ENCODE measurements at places on chromosomes 2 and 18.

DNA sequence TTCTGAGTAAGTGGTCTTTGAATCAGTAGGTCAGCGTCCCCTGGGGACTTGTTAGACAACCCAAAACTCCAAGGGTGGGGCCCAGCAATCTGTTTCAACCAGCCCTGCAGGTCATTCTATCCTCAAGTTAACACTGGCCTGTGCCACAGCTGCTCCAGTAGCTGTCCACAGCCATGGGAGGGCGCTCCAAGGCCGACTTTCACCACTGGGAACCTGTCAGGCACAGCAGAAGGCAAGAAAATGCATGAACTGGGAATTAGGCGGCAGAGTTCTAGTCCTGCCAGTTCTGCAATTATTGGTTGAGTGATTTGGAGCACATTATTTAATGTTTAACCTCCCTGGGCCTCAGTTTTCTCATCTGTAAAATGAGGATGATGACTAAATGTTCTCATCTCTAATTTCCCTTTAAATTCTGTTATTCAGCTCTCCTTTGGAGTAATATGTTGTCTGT lies 17.4 kb upstream of the MRPL33 start:
- no peak for DNase-seq

- no peak for DNase-seq
Measured at GRCh38 chr2:209074711-209075110, 349.1 kb upstream of the MAP2 start.

DNA sequence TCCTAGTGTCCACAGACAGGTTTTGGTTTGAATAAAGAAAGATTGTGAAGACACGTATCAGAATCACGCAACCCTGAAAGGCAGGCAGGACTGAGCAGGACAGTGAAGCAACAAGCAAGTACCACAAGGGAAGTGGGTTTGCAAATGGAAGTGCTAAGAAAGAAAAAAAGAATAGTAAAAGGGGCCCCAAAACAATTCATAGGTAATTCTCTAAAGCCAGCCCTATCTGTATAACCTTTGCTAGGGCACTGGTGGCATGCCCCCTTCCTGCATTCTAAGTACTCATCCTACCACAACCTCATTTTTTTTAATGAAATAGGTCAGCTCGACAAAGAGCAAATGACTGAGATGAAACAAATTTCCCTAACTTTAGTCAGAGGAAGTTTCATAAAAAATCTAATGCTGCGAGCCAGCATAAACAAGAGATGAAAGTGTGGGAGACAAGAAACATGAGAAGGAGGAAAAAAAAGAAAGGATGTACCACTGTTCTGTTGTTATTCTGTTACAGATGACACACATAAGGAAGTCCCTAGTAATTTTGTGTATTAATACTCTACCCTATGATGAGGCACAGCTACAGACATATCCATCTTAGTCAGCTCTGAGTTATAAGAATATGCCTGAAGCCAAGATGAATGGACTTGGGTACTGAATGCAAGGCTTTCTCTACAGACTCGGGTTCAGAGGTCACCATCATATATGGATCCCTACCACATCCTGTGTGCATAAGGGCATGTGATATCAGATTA lies 32.2 kb downstream of the IKZF2 start:
- no peak for DNase-seq

DNA sequence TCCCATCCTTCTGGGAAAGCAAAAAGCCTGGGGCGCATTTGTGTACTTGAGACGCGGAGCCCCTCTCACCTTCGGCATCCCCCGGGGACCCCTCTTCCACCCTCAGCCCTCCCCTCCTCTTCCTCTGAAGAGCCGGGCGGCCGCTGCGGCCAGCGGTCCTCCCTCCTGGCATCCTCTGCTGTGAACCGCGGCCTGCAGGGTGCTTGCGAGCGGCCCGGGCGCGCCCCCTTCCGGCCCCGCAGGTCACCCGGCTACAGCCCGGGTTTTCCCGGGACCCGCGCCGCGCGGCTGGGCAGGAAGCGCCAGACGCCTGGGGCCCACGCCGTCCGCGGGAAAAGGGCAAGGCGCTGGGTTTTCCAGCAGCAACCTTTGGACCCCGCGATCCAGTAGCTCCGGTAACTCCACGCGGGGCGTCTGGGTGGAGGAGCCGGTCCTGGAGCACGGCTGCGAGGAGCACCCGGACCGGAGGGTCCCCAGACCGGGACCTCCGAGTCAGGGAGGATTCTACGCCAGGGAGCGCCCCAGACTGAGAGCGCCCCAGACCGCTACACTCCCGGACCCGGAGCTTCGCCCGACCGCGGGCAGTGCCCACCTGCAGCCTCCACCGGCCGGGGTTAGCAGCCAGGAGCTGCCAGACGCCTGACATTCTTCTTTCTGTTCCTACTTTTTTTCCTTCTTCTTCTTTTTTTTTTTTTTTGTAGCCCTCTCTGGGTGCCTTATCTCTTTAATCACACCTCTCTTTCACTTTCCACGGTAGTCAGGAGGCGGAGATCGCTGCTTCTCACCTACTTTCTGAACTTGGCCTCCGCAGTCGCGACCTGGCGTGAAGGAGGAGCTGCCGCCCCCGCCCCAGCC lies at the start of gene IL18R1:
Gene IL18R1, plus strand, starts transcription at position 271 of the 855 bp plus-strand sequence. CDS start 6,865 bp downstream, outside the sequence.
- DNase-seq, result no peak

DNA sequence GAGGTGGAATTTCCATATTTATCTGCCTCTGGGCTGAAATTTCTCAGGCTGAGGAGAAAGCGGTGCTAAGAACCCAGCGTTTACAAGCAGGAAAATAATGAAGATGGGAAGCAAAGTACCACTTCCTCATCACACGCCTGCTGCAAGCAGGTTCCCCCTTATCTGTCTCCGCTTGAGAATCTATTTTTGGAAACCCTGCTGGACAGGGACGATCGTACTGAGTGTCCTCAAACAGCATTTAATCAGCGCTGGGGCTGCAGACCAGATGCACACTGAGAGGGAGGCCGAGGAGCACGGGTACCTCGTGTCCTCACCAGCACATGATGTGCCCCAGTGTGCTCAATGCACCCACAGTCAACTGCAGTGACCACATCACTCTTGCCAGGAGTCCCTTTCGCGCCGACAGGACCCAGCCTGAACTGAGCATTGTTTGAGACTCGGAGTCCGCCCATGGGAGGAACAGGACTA lies 160.4 kb downstream of the HDAC4 start:
- no peak for DNase-seq

DNA sequence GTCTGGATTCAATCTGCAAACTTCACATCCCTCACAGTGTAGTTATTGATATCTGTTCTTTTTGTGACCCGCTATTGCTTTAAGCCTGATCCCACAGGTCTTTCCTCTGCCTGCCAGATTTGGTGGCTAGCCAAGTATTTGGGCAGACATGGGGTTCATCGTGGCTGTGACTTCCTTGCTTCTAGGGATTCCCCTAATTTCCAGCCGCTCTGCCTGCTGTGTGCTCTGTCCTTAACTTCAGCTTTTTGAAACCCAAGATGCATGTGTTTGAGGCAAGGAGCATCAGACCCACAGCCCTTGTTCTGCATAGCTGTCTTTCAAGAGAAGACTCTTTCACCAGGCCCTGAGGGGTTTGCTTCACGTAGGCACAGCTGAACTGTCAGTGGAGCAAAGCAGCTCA lies 54.2 kb downstream of the NCAPH start:
- no peak for DNase-seq

DNA sequence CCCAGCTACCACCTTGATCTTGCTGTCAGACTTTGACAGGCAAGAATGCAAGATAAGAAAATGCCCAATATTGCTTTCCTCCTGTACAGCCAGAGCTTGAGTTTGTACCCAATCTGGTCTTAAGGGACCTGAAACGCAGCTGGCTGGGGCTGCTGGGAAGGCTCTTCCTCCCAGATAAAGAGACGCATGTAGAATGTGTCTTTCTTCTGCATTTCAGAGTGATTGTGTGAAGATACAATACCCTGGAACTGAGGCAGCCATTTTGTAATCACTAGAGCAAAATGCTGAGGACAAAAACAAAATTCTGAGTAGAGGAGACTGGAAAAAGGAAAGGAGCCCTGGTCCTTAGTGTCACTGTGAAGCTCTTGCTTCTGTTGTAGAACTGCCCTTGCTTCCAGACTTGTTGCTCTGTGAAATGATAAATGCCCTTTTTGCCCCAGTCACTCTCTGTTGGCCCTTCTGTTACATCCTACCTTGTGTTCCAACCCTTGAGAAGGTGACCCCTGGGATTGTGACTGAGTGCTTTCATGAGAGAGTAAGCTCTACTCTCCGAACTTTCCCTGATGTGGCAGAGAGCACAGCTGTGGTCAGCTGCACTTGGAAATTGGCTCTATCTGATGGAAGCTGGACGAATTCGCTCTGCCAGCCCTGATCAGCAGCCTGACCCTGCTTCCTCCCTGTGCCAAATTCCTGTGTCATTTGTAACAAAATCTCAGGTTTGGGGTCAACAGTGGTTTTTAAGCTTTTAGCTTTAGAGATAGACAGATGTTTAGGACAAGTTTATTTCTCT lies 137.4 kb upstream of the RBMS1 start:
- DNase-seq, result no peak

DNA sequence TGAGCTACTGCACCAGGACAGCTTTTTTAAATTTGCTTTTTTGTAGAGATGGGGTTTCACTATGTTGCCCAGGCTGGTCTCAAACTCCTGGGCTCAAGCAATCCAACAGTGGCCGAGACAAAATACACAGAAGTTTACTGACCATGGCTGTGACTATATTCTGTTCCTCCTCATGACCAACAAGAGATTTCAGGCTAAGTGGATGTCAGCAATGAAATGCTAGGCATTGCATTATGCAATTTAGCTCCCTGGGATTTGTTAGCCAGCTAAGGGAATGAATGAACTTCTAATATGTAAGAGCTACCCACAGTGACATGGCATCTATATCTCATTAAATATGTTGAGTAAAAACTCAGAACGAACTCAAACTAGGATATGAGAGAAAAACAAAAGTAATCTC lies 81.9 kb upstream of the MBOAT2 start:
- no peak for DNase-seq

GRCh38 chr2:2452961-2453360 lies 121.9 kb upstream of the MYT1L start:
- DNase-seq, result no peak

DNA sequence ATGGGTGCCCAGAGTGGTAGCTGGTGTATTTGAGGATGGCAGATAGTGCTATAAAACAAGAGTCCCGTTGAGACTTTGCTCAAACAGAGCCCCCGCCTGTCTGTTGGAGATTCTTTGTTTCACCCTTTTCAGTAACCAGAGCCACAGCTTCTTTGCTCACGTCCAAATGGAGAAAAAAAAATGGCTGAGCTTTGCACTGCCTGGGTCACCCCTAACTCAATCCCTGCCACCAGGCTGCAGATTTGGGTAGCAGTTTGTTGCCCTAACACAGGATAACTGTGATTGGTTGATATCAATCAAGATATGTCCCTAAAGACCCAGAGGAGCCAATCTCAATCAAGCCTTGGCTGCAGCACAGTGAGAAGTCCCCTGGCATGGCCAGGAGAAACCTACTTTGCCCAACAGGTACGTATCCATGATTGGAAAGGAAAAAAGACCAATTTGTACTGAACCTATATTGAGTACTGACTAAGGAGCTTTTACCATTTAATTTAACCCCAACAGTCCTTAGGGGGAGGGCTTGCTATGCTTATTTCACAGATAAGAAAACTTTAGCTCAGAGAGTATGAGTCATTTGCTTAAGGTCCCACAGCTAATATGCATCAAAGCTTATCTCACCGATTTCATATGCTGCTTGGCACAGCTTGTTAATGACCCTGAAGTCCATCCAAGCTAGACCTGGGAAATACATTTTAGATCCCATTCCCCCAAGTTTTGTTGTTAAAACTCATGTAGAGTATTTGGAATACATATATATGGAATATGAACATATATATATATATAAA lies 72.0 kb upstream of the SH3BP4 start:
- no peak for DNase-seq

- no peak for DNase-seq
Measured at GRCh38 chr2:14422426-14422825, 210.1 kb upstream of the LRATD1 start.

DNA sequence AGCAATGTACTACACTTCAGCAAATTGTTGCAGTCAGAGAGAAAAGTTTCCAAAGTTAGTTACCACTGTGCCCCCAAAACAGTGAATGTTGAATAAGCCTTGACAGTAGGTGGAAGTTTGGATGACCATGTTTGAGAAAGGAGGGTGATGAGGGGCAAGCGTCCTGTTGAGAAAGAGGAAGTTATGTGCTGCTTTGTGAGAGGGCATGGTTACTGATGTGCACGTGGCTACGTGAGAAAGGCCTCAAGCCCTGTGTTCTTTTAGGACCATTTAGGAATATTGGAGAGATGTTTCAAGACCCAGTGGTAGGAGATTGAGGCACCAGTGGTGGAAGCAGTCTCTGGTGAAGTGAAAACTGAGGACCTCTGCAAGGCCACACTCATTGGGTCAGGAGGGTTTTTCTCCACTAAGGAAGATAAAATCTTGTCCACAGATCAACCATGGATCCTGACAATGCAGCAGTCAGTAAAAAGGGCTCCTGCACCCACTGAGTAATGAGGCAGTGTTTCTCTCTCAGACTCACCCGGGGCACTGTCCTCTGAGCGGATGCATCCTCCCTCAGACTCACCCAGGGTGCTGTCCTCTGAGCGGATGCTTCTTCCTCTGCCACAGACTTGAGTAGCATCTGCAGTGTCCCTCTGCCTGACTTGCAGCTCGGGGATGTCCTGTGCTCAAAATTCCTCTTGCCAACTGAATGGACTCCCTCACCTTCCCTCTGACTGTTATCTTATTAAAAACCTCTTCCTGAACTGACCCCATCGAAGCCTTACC lies 34.7 kb upstream of the ACTR3 start:
- DNase-seq, result no peak

DNA sequence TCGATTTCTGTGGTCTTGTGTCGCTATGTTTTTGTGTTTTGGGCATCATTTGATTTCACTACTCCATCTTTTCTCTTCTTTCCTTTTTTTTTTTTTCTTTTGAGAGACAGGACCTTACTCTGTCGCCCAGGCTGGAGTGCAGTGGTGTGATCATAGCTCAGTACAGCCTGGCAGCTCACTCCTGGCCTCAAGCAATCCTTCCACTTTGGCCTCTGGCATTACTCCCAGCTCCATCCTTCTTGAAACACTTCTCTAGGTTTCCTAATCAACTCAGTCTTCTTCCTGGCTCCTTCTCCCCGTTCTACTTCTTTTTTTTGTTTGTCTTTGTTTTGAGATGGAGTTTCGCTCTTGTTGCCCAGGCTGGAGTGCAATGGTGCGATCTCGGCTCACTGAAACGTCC lies 26.5 kb downstream of the TCF23 start:
- DNase-seq, result no peak
